ENCODE measurements at places on chromosomes 11 and 22.
A peak's percentile ranks its signal among the peaks of the same experiment; 100 is the strongest.

- no peak for DNase-seq
Measured at GRCh38 chr11:10486161-10486840, 31.2 kb downstream of the AMPD3 start.

DNA sequence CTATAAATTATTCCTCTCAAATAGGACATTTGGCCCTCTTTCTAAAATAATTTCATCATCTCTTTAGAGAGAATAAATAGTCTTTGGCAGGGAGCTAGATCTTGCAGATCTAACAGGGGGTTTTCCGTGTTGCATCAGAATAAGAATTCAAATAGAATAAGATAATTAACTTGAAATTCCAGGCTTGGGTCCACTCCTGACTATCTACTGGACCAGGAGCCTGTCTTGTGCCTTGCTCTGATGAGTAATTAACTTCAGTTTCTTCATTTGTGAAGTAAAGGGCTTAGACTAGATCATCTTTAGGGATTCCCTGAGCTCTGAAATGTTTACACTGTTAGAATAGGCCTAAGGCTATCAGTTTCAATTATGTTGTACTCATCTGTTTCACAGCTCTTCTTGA lies 23.5 kb upstream of the TMEM123 start:
- DNase-seq, result peak; percentile 61

GRCh38 chr22:50731811-50732624 lies 6.0 kb upstream of the ACR start:
- DNase-seq, result peak; percentile 55

DNA sequence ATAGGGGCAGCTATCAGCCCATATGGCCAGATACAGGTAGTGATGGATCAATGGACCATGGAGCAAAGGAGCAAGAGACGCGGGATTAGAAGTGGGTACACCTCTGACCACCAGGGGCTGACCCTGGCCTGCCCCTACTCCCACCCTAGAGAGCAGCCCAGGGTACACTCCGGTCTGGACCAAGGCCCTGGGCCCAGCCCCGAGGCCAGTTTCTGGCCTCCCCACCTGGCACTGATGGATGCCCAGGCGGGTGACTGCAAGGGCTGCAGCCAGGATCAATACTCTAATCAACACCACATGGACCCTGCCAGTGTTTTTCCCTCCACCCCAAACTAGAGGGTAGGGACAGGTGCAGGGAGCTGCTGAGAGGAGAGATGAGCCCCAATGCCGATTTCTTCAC lies 74.1 kb upstream of the NECTIN1 start:
- DNase-seq, result no peak

- DNase-seq, result peak; percentile 31
Measured at GRCh38 chr11:107791343-107792048, 67.1 kb downstream of the SLC35F2 start.

GRCh38 chr11:76443268-76443980 lies 1.4 kb upstream of the EMSY start:
- peak; percentile 46 for DNase-seq

- no peak for DNase-seq
Measured at GRCh38 chr11:46976182-46976854, 39.8 kb downstream of the CSTPP1 start.

DNA sequence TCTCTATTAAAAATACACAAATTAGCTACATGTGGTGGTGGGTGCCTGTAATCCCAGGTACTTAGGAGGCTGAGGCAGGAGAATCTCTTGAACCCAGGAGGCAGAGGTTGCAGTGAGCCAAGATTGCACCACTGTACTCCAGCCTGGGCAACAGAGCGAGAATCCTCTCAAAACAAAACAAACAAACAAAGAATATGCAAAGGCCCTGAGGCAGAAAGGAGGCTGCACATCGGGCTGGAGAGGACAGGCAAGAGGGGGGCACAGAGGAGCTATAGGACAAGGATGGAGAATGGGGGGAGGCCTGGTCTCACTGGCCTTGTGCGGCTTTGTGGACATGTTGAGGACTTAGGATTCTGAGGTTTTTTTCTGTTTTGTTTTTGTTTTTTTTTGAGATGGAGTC lies 8.4 kb downstream of the TRIOBP start:
- no peak for DNase-seq

GRCh38 chr11:103659206-103659618 lies 377.2 kb upstream of the DDI1 start:
- DNase-seq, result peak; percentile 33

DNA sequence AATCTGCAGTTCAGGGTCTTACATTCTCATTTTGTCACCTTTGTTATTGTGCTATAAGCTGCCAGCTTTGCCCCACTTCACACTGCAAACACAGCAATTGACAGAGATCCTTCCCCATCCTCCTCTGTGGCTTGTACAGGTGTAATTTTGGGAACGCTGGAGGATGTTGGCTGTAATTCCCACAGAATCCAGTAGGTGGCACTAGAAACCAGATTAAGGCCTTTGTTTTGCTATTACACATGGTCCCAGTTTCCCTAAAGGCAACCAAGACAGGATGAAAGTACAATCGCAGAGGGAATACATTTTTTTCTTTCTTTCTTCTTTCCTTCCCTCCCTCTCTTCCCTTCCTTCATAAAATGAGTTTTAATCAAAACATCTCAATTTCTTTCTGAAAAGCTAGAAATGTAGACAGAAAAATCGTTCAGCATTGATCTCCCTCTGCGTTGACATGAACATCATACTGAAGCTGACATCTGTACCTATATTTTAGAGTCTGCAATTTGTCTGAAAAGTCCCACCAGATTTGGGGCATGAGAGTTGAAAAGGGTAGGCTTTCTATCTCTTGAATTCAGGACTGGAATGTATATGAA lies 21.3 kb upstream of the NELL1 start:
- DNase-seq, result peak; percentile 61

DNA sequence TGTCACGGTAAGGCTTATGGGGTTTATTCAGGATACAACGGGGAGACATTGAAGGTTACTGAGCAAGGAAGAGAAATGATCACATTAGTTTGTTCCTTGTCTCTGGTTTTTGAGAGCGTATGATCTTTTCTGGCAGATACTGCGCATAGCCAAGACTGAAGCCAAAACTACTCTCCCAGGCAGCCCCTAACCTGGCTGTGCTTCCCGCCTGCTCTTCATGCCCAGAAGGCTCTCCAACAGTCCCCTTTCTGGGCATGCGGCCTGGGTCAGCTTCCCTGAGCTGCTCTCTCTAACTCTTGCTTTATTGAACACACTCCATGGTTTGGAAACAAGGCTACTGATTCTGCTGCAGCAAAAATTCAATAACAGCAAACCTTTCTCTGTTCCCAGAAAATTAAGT lies 306.6 kb downstream of the BUD13 start:
- no peak for DNase-seq

- no peak for DNase-seq
Measured at GRCh38 chr22:44982445-44982844, 27.4 kb downstream of the PHF21B start.

- DNase-seq, result no peak
Measured at GRCh38 chr22:38758276-38758945, 2.6 kb upstream of the SUN2 start.

GRCh38 chr11:25615841-25616240 lies 716.1 kb upstream of the ANO3 start:
- no peak for DNase-seq

DNA sequence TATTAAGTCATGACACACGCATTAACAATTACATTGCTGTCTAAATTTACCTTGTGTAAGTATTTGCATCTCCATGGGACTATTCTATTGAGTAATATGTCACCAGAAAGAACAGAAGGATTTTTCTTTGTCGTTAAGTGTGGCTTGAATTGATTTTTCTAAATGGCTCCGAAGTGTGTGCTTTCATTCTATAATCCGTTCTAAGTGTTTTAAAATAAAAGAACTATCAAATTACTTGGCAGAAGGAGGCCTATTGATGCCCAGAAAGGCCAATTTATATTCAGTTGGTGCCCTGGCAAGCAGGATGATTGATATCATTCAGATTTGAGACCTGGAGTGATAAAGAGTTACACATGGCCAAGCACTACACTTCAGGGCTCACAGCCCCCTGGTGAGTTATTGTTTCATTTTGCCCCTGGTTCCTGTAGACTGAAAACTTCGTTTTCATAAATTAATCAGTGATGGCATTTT lies 538.9 kb upstream of the ANO5 start:
- no peak for DNase-seq
